NCI-H748 treated with DMSO at 0.1 percent for 48 hours (cell line): ENCODE measurements at places on chromosomes 1 and 21.

GRCh38 chr1:202225131-202225530 lies 31.5 kb downstream of the LGR6 start:
- DNase-seq, result no peak

DNA sequence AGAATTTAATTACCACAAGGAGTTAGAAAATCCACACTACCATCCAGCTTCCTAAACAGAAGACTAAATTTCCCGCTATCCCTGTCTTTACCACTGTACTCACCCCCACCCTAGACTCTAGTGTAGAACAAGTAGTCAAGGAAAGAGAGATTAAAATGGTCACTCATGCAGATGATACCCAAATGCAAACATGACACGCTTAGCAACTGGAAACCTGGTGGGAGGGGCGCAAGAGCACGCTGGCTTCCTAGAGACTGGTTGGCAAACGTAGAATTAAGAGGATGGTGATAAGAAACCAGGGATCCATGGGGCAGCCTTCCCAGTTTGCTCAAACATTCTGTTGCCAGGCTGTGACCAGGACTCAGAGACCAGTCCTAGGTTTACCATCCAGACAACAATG lies 9.9 kb upstream of the LDLRAD1 start:
- DNase-seq, result no peak

DNA sequence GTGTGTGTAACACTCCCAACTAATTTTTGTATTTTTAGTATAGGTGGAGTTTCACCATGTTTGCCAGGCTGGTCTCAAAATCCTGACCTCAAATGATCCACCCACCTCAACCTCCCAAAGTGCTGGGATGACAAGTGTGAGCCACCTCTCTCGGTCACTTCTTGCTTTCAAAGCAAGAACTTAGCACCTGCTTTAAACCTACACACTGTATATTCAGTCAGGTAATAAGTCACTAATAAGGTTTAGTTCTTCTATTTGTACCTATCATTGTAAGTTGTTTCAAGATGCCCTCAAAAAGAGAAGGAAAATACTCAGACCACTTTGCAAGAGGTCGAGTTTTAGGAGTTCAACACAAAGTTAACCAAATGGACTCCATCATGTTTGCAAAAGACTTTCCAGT lies 431.3 kb downstream of the MRPL39 start:
- no peak for DNase-seq

DNA sequence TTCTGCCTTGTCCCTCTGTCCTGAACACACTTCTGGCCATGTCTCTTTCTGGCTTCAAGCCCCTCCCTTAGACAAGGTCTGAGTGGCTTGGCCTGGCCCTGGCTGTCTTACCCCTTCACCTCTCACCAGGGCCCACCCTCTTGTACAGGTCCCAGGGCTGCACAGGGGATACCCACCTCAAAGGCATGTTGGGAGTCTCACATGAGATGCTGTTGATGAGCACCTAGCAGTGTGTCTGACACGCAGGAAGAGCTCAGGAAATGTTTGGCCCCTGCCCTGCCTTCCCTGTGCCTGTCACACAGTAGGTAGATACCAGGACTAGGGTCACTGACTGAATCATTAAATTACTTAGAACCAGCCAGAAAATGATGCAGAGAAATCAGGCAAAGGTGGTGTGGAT lies 16.6 kb downstream of the ZNF362 start:
- DNase-seq, result no peak

DNA sequence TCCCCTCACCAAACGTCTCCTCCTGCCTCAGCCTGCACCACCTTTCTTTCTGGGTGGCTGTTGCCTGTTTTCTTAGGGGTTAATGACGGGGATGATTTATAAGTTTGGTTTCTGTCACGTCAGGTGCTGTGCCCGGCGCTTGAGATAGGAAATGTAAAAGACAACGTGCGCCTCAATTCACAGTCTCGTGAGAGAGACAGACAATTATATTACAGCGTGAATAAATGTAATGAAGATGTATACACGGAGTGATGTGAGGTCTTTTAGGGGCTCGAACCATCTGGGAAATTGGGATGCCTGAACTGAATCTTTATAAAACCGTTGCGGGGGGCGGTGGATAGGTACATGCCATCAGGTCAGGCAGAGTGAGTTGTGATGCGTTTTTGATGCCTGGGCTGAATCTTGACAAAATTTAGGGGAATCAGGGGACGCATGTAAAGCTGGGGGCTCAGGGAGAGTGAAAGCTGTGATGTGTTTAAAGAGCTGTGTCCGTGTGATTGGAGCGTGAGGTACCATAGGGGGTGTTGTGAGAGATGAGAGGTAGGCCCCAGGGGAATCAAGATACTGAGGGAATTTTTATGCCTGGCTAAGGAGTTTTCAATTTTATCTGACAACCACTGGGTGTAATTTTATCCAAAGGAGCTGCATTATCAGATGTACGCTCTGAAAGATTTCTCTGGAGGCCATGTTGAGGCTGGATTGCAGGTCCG lies 831 bp downstream of the TIPRL start:
- DNase-seq, result no peak

- peak; percentile 99 for DNase-seq
These were observed 153.2 kb downstream of the PIK3R3 start for GRCh38 chr1:45979074-45979777.

DNA sequence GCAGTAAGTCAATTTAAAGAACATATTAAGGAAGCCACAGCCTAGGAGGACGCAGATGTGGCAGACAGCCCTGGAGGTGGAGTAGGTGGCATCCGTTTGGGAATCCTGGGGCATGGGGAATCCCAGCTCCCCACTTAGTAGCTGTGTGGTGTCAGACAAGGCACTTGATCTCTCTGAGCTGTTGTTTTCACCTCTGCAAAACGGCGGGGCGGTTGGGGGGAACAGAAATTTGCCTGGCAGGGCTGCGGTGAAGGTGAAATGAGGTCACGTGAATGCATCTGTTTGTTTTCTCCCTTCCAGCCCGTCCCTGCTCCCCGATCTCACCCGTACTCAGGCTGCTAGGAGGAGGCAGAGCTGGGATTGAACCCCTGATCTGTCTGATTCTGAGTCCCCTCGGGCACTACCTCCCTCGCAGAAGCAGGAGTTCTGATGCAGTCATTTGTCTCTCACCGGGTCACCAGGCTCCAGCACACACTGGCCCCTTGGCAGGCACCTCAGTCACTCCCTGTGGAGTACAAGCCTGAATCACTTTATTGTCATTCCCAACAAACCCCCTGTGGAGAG lies 2.2 kb upstream of the LAPTM5 start:
- DNase-seq, result no peak

GRCh38 chr1:67194209-67194863 lies 28.1 kb downstream of the IL23R start:
- no peak for DNase-seq

GRCh38 chr1:221782970-221783369 lies 41.1 kb upstream of the DUSP10 start:
- DNase-seq, result no peak

DNA sequence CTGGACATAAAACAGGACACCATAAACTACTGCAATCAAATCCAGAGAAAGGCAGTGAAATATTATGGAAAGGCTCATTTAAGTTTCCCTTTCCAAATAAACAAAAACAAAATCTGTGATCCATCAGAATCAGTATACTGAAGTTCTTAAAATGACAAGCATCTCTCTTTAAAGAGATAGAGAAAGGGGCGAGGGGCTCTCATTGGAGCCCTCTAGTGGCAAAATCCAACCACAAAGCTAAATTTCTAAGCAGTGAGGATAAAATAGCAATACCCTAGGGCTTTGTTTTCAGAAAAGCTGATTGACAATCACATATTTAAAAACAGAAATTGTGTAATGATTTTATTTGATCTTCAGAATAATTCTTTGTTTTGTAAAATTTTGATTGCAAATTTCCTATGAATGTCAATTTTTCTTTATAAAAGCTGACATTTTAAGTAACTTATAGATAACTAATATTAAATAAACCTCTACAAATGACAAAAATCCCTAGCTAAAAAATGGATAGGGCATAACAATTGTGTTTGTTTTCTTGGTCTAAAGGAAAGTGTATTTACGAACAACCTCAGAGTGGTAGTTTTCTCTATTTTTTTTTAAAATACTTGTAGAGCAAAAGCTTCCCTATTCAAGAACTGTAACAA lies 138.2 kb downstream of the COL24A1 start:
- DNase-seq, result peak; percentile 23

DNA sequence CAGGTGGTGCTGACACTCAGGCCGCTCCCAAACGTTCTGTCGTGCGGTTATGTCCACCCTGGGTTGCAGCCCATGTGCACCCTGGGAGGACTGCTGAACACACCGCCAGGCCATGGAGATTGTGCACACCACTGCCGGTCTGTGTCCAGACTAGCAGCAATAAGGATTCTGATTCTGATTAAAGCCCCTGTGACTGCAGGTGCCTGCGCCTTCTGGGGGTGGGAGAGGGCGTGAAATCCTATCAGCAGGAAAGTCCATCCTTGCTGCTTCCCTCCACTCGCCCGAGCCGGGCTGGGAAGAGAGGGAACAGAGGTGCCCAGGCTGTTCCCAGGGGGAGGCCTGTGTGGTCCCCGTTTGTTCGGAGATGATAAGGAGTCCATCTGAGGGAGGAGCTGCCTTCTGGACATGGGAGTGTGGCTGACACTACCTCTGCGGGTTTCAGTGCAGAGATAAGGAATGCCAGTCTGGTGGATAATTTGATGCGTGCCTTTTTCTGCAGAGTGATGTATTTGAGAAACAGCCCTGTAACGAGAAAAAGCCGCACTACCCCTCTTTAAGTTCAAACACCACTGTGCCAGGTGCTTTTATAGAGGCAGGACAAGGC lies 41.2 kb downstream of the BACE2 start:
- DNase-seq, result no peak

- DNase-seq, result no peak
These were observed 22.8 kb upstream of the CFAP126 start for GRCh38 chr1:161390559-161390858.

GRCh38 chr1:30085811-30086770 lies 637.3 kb downstream of the MATN1 start:
- no peak for DNase-seq

DNA sequence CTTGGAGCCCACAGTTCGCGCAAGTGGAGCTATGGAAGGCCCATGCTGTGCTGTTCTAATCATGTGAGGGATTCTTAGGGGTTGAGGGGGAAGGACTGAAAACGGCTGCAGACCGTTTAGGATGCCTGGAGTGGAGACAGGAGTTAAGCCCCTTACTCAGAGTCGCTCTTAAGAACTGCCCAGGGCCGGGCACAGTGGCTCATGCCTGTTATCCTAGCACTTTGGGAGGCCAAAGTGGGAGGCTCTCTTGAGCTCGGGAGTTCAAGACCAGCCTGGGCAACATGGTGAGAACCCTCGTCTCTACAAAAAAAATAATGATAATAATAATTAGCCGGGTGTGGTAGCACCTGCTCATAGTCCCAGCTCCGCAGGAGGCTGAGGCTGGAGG lies 1.1 kb downstream of the ZNF672 start:
- no peak for DNase-seq

GRCh38 chr1:15154480-15155036 lies 1.0 kb downstream of the TMEM51 start:
- DNase-seq, result no peak

DNA sequence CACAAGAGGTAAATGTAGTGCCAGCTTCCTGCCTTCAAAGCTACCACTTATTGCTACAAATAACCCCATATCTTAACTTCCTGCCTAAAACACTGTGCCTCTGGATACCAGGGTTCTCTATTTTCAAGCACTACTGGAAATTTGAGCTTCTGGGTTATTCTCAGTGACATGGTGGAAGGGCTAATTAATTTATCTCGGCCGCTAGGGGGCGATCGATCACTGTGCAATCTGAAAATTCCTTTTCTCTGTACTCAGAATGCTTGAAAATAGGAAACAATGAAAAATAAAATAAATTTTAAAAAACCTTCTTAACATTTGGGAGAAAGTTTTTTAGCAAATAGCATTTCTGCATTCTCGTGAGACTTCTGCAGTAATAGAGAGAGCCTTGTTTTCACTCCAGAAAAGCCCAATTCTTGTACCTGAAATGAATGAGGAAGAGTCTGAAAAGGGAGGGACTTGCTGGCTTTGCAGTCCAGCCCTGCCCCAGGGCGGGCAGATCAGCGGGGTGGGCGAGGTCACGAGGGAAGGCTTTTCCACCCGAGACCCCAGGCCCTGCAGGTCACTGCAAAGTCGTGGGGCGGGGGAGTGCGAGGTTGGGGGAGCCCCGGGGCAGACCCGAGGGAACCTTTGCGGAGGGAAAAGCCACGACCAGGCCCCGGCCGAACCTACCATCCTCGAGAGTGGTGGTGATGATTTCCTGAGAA lies 276.7 kb downstream of the PCP4 start:
- peak; percentile 43 for DNase-seq

- DNase-seq, result peak; percentile 20
These were observed 258.7 kb downstream of the AGBL4 start for GRCh38 chr1:49765034-49765433.

DNA sequence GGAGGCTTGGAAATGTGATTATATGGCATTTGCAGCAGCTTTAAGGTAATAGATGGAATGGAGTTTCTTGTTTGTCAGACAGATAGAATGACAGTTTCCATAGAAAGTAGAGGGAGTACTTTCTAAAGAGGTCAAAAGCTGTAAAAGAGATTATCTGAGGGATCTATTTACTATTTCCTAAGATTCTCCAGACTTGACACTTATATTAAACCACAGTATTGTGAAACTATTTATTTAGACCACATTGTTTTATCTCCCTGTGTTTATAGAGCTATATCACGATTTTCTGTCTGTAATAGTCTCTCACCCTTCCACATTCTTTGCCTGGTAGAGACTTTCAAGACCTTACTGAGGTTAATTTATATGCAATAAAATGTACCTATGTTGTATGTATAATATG lies 66.7 kb downstream of the MAN1A2 start:
- no peak for DNase-seq

DNA sequence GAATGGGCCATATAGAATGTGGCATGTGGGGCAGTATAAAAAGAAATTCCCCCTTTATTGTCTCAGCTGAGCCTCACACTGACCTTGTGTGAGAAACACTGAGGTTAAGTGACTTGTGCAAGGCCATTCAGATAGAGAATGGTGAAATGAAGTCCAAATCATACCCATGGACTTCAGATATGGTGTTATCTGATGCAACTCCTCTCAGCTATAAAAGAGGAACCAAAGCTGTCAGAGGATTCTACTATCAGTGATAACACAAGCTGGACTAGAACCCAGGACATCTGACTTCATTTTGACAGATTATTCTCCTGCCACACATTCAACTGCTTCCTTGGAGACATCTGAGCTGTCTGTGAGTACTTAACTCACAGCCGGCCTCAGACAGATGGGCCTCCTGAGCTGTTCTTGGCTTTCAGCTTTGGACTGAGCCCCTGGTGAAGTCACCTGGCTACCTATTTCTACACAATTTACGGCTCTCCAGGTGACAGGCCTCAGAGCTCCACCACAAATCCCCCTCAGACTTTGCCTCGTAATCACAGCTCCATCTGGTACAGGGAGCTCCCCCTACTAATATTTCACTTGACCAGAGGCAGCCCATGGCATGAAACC lies 104.6 kb downstream of the PLXNA2 start:
- DNase-seq, result no peak
